ENCODE measurements at places on chromosomes 4 and X.

DNA sequence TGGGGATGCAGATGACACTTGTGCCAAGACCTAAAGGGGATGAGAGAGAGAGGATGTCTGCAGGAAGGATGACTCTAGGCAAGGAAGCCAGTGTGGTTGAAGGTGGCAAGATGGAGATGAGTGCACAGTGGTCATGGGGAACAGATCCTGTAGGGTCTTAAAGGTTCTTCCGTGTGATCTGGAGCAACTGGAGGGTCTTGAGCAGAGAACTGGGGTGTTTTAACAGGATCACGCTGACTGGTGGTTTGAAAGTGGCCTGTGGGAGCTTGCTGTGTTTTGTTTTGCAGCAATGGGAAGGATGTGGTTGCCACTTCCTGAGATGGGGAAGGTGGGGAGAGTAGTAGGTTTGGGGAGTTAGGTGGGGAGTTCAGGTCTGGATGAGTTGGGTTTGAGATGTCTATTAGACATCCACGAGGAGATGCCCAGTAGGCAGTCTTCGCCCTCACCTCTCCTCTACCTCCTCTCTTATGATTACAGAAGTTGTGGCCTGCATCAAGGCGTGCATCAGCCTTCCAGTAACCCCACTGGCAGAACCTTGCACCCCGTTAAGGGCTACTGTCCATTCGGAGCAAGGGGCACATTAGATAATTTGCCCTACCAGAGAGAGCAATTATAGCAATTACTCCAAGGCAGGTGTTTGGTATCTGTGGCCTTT, 1.4 kb upstream of the STBD1 start:
- no peak for DNase-seq

DNA sequence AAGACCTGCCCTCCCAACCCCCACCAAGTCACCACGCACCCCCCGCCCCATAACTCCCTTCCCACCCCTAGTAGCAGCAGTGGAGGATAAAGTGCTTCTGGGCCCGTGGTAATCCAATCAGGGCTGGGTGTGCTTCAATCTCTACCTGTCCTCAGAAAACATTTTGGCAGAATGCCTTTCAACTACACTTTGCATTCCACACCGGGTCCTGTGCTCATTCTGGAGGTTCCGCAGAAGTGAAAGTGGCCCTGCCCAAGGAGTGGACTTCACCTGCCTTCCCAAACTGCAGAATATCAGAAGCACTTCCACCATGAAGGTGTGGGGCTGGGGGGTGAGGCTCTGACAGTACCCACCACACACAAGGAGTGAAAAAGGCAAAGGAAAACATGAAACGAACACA, 322.3 kb downstream of the DHX15 start:
- DNase-seq, result no peak

DNA sequence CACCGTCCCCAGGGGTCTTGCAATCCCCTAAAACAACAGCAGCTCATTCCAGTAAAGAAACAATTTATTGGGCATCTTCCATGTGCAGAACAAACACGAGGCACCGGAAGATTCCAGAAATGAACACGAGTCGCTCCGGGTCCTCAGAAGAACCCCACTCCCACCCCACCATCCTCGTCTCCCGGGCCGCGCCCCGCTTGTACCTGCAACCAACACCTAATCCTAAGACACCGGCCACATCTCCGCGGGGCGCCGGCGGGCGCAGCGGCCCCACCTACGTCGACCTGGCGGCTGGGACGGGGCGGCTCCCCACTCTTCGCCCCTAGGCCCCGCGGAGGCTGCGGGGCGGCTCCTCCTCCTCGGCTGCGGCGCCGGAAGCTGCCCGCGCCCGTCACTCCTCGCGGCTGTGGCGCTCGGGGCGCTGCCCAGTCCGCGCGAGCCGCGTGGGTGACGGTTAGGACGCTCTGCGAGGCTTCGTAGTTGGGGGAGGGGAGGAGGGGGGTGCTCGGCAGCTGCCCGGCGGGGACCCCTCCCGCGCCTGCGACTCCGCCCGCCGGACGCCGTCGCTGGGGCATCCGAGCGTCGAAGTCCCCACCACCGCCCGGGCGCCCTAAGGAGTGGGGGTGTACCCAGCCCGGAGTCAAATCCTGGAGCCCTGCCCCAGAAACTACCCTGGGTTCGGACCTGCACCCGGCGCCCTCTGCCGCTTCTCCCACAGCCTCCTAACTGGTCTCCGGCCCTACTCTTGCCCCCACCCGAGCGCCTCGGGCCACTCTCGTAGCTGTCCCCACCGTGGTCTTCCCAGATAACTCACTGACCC, at the start of gene CCDC158:
CCDC158 (minus strand) TSS at position 380 of the 820 bp plus-strand sequence. CDS start 17,934 bp downstream, outside the sequence.
- no peak for DNase-seq

DNA sequence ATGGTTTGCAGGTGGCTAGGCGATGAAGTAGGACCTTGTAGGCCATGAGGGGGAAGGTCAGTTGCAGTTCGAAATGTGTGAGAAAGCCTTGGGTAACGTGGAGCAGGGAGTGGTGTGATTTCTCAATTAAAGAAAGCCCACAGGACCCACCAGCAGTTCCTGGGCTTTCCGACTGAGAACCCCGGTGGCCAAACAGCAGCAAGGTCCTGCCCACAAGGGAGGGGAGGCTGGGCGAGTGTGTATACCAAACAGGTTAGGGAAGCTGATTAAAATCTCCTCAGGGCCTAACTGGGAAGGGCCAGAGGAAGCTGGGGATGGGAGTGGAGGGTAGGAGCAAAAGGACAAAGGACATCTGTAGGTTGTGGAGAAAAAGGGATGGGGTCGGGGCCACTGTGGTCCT, 2.4 kb downstream of the ATP6AP1 start:
- peak; percentile 17 for DNase-seq

DNA sequence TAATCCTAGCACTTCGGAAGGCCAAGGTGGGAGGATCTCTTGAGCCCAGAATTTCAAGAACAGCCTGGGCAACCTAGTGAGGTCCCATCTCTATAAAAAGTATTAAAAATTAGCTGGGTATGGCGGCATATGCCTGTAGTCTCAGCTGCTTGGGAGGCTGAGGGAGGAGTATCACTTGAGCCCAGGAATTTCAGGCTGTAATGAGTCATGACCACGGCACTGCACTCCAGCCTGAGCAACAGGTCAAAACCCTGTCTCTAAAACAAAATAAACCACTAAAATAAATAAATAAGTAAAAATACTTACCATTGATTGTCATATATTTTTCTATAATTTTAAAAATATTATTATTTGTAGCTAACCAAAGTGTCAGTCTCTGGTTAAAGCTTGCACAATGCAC, 315.6 kb upstream of the SMIM31 start:
- DNase-seq, result no peak

DNA sequence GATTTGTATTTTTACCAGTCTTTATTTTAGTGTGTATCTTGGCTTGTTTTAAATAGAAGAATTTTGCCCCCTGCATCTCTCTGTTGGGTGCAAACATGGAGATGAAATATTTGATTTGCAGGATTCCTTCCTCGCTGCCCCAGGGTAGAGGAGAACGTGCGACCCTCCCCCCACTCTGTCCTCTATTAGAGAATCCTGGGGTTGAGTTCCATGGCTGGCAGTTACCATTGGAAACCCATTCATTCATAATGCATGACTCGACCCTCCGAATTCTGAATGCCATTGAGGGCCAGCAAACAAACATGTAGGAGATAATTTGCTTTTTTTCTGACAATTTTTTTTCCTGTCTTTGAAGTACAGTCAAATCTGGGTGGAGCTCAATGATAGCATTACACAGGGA, 53.7 kb downstream of the TRIM2 start:
- DNase-seq, result no peak

- no peak for DNase-seq
These were observed 70.1 kb downstream of the CHM start for GRCh38 chrX:85977218-85977617.

DNA sequence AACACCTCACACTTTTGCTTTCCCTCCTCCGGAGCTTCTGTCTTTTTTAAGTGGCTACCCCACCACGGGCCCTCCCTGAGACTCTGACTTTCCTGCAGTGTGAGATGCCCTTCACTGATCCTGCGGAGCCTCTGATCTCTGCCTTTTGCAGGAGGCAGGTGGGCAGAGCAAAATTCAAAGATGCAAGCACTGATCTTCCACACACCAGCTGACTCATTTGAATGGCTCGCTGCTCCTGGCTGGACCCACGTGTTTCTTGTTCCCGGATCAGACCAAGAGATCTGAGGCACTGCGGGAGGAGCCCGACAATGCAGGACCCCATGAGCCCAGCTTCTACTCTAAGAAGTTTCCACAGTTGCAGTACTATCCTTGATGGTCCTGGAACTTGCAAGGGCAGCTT, 1607.9 kb upstream of the TENM3 start:
- DNase-seq, result no peak

DNA sequence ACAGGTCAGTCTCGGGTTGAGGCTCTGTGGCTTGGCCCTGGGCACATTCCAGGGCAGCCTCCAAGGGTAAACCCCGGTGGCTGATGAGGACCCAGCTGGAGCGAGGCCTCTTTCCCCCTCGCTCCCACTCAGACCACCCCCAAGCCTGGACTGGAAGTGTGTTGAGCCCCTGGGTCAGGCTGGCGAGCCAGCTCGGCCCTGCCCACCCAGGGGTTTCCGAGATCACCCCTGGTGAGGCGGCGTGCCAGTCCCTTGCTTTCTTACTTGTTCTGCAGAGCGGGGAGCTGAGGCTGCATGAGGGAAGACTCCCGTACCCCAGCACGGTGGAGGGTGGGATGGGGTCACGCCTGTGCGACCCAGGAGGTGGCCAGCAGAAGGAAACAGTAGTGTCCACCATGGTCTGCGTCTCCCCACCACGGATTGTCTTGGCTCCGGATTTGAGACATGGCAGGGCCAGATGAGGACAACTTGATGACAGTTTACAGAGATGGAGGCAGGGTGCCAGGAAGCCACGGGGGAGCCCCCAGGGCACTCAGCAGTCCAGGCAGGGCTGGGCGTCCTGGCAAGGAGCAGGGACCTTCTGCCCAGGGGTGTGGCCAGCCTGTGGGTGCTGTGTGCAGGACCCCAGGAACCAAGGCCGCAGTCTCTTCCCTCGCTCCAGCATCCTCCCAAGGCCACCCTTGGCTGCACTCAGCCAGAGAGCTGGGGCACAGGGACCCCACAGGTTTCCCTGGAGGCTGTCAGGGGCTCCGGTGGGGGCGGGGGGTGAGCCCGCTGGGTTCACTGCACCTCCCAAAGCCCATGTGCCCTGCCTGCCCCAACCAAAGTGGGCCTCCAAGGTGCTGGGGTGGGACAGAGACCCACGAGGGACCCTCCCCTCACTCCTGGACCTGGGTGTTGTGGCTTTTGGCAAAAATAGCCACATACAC, 6.6 kb upstream of the FGFRL1 start:
- no peak for DNase-seq

DNA sequence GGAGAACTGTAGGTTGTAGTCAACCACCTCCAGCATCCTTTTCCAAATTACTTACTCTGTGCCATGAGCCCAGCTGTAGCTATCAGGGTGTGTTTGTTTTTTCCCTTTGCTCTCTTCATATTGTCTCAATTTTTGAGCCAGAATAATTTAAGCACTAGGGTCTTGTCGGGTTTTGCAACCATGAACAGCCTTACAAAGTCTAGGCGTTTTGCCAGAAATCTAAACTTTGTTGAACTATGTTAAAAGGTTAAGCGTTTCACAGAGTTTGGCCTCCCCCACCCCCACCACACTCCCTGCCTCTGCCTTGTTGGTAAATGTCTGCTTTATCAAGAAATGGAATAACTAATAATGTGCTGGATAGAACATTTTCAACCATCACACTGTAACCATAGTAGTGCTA, 190.6 kb upstream of the TTC29 start:
- no peak for DNase-seq
